Hematopoietic multipotent progenitor cell treated with erythropoietin and hydrocortisone succinate and interleukin-3 and kit ligand, for 6 days (in vitro differentiated cells): ENCODE measurements at places on chromosomes 3 and 15.
A peak's percentile ranks its signal among the peaks of the same experiment; 100 is the strongest.

DNA sequence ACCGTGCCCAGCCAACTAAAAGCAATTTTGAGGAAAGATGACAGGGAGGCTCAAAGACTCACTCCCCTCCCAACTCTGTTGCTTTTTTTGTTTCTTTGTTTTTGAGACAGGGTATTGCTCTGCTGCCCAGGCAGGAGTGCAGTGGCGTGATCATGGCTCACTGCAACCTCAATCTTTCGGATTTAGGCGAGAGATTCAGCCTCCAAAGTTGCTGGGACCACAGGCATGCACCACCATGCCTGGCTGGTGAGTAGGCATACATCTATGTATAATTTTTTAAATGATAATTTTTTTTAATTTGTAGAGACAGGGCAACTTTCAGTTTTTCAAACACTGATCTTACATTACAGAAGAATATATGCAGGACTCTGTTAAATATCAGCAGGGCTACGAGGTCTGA lies 15.8 kb upstream of the THUMPD3 start:
- DNase-seq = no peak

- no peak for DNase-seq
Measured at GRCh38 chr3:13507570-13508339, 27.6 kb downstream of the HDAC11 start.

DNA sequence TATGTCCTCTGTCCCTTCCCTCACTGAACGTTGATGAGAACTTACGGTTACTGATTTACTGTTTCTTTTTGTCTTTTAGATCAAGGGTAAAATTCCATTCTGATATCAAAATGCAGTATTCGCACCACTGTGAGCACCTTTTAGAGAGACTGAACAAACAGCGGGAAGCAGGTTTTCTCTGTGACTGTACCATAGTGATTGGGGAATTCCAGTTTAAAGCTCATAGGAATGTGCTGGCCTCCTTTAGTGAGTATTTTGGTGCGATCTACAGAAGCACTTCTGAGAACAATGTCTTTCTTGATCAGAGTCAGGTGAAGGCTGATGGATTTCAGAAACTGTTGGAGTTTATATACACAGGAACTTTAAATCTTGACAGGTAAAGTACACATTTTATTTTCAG lies 990 bp downstream of the MYNN start:
- DNase-seq = no peak

- DNase-seq = no peak
Measured at GRCh38 chr3:191972714-191973398, 511.9 kb downstream of the PYDC2 start.

DNA sequence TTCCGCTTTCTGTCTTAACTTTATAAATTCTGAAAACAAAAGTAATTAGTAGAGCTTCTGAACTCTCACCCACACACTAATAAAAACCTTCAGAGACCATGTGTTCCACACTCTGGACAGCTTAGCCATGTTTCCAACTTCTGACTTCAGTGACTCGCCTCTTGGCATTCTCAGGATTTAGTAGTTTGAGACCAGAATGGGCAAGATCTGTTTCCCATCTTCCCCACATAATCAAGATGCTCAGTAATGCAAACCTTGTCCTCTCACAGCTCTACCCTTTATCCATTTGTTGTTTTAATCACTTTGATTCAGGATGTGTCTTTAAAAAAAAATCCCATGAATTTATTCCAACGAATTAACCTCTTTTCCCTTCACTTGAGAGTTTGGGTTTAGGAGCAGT lies 166.6 kb upstream of the SLC24A5 start:
- no peak for DNase-seq

DNA sequence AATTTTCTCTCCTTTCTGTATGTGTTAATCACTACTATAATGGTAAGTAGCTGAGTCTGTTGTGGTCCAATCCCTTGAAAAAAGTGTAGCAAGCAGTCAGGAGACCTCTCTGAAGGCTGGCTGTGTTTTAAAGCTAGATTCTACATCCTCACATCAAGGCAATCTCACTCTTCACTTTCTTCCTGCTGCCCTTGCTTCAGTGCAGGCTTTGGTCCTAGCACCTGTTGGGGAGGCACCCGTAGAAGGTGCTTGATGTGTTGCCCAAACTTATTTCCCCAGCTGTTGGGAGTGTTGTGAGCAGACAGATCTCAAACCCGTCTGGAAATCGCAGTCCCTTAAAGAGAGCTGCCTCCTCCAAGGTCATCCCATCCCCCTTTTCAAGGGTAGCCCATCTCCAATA lies 8.6 kb downstream of the FRMD4B start:
- no peak for DNase-seq

DNA sequence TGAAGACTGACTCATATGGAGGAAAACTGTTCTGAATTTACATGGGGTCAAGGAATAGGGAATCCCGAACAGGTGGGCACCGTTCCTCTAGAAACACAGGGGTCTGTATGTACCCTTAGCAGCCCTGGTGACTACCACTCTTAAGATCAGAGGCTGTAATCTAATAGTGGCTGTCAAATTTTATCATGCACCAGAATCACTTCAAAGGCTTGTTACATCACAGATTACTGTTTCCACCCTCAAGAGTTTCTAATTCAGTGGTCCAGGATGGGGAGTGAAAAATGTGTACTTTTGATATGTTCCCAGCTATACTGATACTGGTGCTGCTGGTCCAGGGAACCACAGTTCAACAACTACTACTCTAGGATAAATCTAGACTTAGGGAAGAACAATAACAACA lies 27.9 kb downstream of the DYNC1LI1 start:
- DNase-seq = no peak

DNA sequence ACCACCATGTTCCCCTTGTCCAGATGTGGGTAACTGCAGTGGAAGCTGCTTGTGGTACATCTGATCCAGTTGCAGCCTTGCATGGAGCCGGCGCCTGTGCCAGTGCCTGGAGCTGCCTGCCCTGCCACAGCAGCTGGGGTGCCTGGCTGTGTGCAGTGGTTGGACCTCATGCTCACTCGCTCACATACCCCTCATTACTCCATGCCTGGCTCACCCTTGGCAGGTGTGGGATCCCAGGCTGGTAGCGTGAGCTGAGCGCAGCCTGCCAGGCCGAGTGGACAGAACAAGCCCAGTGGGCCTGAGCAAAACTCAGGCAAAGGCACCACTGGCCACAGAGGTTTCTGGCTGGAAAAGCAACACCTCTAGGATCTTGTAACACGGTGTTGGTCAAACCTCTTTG lies 35.7 kb downstream of the ROPN1B start:
- DNase-seq = no peak

DNA sequence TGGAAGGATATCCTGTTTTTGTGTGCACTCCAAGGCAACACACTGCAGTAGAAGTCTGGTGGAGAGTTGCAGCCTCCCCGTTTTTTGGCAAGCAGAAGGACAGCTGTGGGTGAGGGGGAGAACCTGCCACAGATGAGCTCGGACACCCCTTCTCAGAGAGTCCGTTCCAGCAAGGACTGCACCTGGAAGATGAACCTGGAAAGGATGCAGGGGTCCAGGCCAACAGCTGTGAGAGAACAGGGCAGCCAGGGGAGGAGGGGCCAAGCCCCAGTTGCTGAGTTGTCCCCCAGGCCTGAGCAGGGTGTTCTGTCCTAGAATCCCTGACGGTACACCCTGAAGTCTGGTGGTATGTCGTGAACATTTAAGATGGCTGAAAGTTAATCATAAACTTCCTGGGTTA lies 30.2 kb downstream of the ZXDC start:
- DNase-seq = no peak

GRCh38 chr3:151537726-151538125 lies 76.9 kb upstream of the IGSF10 start:
- no peak for DNase-seq

GRCh38 chr3:152113413-152113812 lies 155.3 kb upstream of the MBNL1 start:
- no peak for DNase-seq

DNA sequence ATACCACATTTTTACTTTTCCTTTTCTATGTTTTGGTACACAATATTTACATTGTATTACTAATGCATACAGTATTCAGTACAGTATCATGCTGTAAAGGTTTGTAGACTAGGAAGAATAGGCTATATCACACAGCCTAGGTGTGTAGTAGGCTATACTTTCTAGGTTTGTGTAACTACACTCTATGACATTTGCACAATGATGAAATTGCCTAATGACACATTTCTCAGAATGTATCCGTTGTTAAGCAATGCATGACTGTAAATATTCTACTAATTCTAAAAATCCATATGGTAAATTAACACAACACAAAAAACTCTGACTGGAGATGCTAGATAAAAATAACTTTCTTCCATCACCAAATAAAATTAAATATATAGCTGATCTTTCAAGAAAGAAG lies 16.2 kb downstream of the NEDD4 start:
- DNase-seq = peak; percentile 10

GRCh38 chr3:59895972-59896371 lies 846.1 kb upstream of the CFAP20DC start:
- no peak for DNase-seq

- DNase-seq = no peak
Measured at GRCh38 chr3:176120507-176120906, 1076.8 kb downstream of the TBL1XR1 start.

DNA sequence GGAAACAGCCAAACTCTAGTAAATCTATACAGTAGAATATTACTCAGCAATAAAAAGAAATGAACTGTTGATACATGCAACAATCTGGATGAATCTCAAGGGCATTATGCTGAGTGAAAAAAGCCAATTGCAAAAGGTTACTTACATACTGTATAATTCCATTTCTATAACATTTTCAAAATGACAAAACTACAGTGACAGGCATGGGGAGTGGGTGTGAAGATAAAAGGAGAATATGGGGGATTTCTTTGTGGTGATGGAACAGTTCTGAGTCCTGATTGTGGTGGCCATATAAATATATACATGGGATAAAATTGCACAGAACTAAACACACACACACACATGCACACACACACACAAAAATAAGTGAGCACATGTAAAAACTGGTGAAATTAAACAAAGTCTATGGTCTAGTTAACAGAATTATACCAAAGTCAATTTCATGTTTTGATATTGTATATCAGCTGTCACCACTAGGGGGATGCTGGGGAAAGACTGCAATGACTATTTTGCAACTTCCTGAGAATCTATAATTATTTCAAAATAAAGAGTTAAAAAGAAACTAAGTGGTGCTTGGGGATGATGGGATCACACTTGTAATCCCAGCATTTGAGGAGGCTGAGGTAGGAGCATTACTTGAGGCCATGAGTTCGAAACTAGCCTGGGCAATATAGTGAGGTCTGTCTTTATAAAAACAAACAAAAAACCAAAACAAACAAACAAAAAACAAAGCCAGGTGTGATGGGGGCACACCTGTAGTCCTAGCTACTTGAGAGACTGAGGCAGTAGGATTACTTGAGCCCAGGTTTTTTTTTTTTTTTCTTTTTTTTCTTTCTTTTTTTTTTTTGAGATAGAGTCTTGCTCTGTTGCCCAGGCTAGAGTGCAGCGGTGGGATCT lies 66.0 kb downstream of the SPTSSB start:
- DNase-seq = peak; percentile 68

- no peak for DNase-seq
Measured at GRCh38 chr3:32961189-32961715, 9.8 kb downstream of the CCR4 start.

GRCh38 chr3:147130461-147130860 lies 275.9 kb downstream of the ZIC4 start:
- DNase-seq = no peak

DNA sequence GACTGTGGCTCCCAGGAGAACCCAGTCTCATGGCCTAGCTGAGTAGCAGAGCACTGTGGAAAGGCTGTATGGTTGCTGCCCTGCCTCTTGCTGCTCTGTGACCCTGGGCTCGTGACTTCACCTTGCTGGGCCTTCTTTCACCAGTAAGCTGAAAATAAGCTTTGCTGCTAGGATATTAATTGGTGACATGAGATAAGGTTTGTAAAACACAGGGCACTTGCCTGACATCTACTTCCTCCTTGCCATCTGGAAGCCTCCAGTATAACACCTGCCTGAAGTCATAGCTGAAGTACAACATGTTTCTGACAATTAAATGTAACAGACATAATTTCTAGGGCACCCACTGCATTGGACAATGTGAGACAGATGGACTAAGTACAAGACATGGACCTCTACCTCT lies 53.6 kb downstream of the CLEC3B start:
- DNase-seq = no peak

DNA sequence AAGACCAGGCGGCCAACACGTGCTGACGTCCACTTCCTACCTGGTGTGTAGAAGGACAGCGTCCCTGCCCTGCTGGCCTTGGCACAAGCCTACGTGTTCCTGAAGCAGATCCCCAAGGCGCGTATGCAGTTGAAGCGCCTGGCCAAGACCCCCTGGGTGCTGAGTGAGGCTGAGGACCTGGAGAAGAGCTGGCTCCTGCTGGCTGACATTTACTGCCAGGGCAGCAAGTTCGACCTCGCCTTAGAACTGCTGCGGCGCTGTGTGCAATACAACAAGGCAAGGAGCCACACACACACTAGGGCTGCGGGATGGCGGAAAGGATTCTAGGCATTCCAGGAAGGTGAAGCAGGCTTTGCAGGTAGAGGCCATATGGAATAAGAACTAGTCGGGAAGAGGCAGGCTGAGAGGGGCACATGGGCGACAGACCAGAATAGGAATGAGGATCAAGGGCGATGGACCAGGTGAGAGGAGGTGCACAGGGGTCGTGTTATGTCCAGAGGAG lies 15.9 kb downstream of the CSRNP1 start:
- DNase-seq = no peak

DNA sequence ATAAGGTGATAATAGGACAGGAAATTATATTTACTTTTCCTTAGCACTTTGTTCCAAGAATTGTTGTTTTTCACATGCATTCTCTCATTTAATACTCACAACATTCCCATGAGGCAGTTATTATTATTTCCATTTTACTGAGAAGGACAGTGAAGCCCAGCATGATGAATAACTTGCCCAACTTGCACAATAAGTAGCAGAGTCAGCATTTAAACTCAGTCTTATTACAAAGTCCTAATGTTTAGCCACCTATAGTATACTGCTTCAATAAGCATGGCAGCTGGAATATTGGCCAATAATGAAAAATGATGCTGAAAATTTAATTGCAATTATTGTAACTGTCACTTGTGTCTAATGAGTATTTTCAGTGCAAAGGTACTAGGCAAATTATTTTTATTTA lies 45.7 kb downstream of the SYNPR start:
- no peak for DNase-seq

DNA sequence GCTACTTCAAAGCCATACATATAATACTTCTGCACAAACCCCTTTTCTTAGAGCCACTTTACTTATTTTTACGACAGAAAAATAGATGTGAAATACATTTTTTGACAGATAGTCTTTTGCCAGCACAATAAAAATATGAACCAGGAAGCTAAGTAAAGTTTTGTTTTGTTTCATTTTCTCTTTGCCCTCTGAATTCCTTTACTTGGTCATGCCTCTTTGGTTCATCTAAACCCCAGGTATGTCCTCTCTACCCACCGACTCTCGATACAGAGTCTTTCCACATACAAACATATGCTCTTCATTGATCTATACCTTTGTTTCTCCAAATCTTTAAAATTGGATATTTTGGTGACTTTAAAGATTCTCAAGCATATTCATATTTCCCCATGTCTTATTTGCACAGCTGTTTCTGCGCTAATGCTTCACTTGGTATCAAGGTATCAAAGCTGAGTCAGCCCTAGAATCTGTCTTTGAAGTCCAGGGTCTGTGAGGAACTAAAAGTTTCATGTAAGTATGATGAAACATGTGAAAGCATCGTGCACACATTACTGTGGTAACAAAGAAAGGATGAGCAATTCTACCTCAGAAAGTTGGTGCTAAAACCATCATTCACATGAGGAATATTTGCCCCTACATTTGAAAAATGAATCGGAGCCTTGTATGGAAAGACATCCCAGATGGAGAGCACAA lies 845.4 kb downstream of the NAALADL2 start:
- DNase-seq = no peak
